ENCODE measurements at places on chromosomes 4 and X.

- no peak for DNase-seq
These were observed 44.6 kb downstream of the ARHGEF9 start for GRCh38 chrX:63740382-63740781.

DNA sequence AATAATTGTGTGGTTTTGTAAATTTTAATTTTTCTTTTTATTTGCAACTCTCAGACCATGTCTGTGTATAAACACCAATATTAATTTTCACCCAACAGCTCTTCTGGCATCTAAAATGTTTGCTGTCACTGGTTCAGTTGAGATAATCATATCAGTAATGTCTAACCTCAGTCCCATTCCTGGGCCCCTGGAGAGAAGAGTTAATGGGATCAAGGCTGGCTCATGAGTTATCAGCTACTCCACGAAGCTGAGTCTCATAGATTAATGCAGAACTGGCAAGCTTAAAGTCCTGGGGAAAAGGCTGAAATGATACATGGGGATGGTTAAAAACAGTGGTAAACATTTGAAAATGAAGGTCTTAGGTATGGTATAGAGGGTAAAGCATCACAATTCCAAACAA is 28.4 kb upstream of the TSPAN5 start:
- no peak for DNase-seq

DNA sequence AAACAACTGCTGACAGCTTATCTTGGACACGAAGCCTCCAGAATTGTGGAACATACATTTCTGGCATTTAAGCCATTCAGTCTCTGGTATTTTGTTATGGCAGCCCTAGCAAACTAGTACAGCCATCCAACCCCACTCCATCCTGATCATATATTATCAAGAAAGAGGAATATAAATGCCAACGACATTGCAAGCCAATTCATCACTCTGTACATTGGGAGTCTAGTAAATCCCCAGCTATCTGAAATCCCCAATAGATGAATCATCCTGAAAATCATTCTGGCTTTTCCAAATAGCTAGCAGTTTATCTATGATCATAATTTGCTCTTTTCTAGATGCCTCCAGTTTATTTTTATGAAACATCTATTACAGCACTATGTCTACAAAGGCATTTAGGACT is 41.1 kb downstream of the FRMD7 start:
- no peak for DNase-seq

DNA sequence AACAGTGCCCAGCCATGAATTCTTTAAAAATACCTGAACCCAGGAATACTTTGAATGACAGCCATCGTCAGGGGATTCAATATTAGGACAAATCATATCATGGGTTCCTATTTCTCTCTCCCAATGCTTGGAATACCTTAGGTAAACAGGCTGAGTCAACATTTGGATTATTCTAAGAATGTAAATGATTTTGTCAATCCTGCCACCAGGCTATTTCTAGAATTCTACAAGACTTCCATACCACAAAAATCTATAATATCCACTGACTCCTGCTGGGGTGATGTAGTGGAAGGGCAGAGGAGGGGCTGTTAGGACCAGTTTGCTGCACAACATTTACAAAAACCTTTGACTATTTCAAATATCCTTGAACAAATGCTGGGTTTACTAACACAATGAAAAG is 65.2 kb downstream of the IGFBP7 start:
- no peak for DNase-seq

GRCh38 chr4:30756553-30756952 is 36.4 kb downstream of the PCDH7 start:
- DNase-seq = no peak

DNA sequence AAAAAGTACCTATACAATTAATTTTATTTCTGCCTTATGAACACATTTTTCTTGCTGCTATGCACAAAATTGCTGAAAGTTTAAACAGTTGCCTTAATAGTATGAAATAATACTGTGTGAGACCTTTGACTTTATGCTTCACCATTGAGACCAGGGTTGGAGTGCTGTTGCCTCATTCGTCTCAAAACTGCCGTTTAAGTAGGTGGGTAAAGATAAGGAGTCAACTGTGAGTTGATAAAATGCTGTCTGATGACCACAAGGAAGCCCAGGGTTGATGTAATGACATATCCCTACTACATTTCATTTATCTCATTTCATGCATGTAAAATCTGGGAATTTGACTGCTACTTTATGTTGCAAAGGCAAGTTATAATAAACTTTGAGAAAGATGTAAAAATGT is 23.4 kb downstream of the STK26 start:
- DNase-seq = no peak

GRCh38 chr4:109334129-109335105 is 32.0 kb upstream of the COL25A1 start:
- DNase-seq = no peak

GRCh38 chrX:19674041-19674789 is 158.9 kb upstream of the MAP3K15 start:
- DNase-seq = no peak

GRCh38 chr4:107509615-107510014 is 210.4 kb downstream of the PAPSS1 start:
- no peak for DNase-seq

GRCh38 chr4:128519163-128519830 is 231.7 kb upstream of the PGRMC2 start:
- DNase-seq = no peak

GRCh38 chr4:28682847-28683246 is 1822.2 kb downstream of the STIM2 start:
- no peak for DNase-seq

GRCh38 chr4:108311313-108311712 is 142.6 kb upstream of the LEF1 start:
- no peak for DNase-seq

- DNase-seq = no peak
These were observed 136.5 kb downstream of the KDM6A start for GRCh38 chrX:45009371-45010000.

GRCh38 chrX:133151336-133151735 is 54.4 kb upstream of the USP26 start:
- no peak for DNase-seq

- DNase-seq = no peak
These were observed 12.4 kb upstream of the SH3RF1 start for GRCh38 chr4:169283114-169283509.

DNA sequence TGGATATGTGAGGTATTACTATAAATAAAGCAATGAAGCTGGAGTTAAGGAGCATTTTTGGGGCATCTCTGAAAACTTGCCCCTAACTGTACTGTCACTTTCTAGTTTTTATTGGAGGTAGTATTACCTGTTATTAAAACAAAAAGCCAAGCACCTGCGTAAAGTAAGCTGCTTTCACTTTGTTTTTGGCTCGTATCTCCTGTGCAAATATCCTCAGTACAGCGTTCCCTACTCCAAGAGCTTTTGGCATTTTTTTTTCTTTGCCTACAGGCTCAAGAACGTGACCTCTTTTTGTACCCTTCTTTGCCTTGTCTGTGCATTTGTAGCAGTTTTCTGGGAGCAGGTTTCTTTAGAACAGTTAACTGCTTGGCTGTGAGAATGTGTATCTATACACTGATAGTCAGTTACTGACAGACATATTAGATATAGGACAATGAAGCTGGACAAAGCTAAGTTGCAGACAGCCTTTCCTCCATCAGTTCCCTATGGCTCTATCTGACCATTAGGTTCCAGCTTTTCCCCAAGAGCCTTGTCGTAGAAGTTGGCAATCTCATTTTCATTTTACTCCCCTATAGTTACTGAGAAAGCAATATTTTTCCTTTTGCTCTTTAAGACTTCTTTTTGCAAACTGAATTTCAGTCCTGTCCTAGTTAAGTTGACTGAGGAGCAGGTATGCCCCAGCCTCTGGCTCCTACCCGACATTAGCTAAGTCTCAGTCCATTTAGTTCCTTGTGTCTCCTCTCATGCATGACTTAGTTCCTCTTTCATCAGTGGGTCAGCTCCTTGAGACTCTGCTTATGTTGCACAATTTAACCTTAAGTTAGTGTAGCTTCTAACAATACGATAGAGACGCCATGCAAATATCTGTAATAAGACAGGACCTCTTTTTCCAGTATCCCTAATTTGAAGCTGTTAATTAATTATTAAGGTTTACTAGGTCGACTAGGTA is 71.5 kb upstream of the HPRT1 start:
- DNase-seq = no peak

DNA sequence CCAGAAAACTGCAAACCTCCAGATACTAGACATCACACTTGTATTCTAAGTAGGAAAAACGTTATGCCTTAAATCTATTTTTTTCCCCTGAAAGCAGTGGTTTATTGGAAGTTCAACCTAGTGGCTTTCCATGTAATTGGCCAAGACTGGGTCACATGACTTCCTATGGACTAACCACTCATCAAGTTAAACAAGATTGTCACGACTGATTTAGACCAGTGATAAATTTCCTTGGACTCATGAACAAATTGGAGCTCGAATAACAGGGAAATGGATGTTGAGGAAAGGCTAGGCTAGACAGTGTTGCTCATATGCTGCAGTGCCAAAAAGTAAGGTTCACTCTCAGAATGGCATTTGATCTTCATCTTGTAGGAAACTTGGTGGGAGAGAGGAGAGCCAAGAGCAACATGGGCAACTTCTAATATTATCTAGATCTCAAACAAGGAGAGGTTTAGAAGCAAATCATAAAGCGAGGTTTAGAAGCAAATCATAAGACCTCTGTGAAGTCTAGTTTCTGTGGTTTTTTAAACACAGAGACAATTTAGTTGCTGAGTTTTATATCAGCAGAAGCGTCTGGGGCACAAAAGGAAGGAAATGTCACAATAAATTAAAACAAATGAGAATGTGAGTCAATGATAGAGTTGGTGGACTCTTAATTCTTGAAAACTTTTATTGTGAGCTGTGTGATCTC is 165.6 kb upstream of the BOD1L1 start:
- DNase-seq = no peak

DNA sequence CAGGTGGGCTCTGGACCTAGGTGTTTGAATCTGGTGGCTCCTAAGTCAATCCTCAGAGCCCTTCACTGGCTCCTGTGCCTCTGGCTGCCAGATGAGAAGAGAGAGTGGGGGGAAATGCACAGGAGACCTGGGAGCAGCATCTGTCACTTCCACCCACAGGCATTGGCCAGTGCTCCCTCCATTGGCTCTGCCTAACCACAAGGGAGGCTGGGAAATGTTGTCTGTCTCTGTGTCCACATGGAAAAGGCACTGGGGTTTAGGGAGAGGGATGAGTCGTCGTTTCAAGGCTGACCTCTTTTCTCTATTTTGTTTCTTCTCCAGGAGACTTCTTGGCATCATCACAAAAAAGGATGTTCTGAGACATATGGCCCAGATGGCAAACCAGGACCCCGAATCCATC is 76.4 kb downstream of the CLCN4 start:
- no peak for DNase-seq

- DNase-seq = no peak
These were observed 17.1 kb upstream of the TADA2B start for GRCh38 chr4:7026107-7026506.

- no peak for DNase-seq
These were observed 118.4 kb upstream of the ENPEP start for GRCh38 chr4:110357521-110357920.

DNA sequence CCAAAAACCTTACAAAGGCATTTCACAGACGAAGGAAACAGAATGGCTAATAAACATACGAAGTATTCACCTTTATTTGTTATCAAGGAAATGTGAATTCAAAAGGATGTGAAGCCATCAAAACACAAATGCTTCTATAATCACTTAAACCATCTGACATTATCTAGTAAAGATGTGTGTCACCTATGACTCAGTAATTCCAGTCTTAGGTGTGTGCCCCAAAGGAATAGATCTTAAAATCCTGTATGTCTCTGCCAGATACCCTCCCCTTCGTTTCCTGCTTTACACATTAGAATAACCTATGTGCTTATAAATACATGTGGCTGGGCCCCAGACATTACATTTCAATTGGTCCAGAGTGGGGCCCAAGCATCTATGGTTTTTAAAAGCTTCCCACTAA is 41.8 kb upstream of the CEP135 start:
- DNase-seq = no peak

GRCh38 chr4:160034501-160034900 is 931.6 kb downstream of the RAPGEF2 start:
- no peak for DNase-seq

- no peak for DNase-seq
These were observed 55.9 kb upstream of the WDR19 start for GRCh38 chr4:39126256-39127095.

GRCh38 chr4:145663194-145663593 is 16.8 kb upstream of the C4orf51 start:
- DNase-seq = no peak

DNA sequence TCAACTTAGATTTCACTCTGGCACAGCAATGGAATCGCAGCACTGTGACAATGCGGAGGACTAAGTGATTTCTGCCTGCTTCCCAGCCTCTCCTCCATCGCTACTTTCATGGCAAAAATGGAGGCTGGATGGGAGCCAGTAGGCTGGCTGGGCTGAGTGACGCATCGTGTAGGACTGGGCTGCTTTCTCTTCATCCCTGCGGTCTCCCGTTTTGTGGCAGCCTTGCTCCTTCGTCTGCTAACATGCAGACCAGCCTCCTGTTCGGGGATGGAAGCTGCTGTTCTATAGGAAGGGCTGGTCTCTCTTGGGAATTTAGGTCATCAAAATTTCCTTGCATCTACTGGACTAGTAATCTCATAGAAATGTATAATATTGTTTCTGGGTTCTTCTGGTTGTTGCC is 15.8 kb upstream of the RGS12 start:
- no peak for DNase-seq

DNA sequence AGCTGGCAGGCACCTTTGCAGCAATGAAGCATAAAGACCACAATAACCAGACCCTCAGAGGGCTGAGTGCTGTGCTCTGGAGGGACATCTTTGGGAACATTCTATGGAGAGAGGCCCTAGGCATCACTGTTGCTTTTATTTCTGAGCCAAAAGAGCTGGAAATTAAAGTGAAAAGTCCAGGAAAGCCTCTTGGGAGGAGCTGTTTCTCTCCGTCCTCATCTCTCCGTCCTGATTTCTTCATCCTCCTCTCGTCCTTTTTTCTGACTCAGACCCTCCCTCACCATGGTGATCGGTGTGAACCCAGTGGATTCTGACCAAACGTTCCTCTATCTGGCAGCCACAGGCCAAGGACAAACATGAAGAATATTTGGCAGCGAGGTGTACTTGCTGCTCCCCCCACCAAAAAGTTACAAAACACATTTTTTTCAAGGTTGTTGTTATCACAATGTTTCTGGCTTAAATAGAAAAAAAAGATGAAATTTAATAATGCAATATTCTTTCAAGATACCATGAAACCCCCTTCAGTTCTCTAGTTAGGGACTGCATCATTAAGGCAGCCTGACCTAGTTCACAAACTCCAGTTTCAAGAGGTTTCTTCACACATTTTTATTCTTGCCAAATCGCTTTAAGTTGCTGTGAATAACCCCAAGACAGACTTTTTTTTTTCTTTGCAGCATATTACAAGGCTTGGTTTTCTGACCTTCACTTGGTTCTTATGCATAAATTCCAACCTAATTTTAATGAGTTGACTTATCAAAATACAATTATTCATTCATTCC is 80.2 kb downstream of the SCD5 start:
- DNase-seq = no peak

- DNase-seq = no peak
These were observed 7.2 kb upstream of the IL13RA1 start for GRCh38 chrX:118720058-118720707.
